Stimulated activated CD8-positive, alpha-beta memory T cell treated with anti-CD3 and anti-CD28 coated beads, Interleukin-2, amount 100 ng/mL, for 1 hour (primary cell): ENCODE measurements at places on chromosomes 11 and 22.

DNA sequence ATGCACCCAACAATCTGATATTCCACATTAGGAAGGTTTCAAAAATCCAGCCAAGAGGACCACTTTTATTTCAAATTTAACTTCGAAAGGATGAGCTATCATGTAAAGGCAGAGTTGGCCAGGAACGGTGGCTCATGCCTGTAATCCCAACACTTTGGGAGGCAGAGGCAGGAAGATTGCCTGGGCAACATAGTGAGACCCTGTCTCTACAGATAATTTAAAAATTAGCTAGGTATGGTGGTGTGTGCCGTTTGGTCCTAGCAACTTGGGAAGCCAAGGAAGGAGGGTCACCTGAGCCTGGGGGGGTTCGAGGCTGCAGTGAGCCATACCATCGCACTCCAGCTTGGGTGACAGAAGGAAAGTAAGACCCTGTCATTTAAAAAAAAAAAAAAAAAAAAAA, 96.7 kb downstream of the CADM1 start:
- no peak for DNase-seq

DNA sequence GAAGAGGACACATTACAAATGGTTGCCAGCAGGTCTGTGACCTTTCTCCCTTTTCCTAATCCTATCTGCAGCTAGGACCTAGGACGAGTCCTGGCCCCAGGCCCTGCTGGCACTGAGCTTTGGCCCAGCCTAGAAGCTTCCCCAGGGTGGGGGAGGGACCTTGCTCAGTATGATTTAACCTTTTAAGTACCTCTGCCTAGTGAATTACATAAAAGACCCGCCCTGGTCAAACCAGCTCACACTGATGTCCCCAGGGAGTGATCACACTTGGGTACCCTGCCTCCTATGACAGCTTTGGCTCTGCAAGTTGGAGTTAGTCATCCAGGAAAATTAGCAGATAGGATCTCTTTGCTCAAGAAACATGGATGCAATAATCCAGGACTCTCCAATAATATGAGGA, 21.9 kb downstream of the ASCC2 start:
- no peak for DNase-seq

GRCh38 chr11:8772571-8773519, 90.3 kb downstream of the RPL27A start:
- DNase-seq: no peak

DNA sequence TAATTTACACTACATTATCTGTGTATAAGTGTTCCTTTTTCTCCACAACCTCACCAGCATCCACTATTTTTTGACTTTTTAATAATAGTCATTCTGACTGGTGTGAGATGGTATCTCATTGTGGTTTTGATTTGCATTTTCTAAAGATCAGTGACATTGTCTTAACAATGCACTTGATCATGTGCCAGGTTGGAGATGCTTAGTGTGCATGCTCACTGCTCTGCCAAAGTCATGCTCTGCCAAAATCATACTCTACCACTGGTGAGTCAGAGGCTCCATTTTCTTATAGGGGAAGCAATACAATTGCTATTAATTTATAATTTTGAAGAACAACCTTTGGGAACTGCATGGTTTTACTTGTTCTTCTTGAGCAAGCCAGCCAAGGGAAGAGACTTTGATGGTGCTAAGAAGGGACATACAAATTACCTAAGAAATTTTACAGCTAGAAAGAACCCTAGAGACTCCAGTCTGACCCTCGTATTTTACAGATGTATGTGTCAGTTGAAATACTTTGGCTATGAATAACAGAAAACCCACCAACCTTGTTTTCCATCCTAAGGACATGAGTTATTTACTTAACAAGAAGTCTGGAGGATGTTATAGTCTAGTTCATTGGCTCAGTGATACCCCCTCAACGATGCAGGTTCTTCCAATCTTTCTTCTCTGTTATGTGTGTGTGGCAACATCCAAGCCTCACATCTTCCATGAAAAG, 368.9 kb downstream of the DDX10 start:
- DNase-seq: no peak

DNA sequence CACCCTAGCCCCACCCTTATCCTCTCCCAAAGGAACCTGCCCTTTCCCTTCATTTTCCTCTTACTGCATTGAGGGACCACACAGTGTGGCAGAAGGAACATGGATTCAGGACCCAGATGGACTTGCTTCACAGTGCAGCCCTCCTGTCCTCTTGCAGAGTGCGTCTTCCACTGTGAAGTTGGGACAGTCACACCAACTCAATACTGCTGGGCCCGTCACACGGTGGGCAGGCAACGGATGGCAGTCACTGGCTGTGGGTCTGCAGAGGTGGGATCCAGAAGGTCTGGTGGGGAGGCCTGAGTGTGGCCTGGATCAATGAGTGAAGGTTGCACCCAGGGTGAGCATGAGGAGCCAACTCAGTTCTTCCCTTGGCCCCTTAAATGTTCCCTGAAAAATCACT, 129.9 kb upstream of the B3GAT1 start:
- DNase-seq: no peak

GRCh38 chr11:66782726-66783125, 53.7 kb upstream of the SPTBN2 start:
- no peak for DNase-seq

DNA sequence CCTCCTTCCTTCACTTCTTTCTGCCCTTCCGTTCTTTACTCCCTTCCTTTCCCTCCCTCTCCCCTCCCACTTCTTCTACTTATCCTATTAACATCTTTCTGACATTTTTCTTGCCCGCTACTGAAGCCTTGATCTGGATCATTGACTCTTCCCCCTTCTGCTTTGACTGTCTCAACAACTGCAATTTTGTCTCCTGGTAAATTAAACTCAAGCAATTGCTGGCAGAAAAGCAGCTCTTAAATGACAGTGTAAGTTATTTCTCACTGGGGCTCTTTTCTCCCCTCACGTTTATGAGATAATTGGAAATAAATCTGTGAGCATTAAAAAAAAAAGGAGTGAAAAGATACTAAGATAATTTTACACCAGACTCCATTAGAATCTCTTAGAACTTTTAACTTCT, 120.0 kb downstream of the SLC17A6 start:
- DNase-seq: no peak

DNA sequence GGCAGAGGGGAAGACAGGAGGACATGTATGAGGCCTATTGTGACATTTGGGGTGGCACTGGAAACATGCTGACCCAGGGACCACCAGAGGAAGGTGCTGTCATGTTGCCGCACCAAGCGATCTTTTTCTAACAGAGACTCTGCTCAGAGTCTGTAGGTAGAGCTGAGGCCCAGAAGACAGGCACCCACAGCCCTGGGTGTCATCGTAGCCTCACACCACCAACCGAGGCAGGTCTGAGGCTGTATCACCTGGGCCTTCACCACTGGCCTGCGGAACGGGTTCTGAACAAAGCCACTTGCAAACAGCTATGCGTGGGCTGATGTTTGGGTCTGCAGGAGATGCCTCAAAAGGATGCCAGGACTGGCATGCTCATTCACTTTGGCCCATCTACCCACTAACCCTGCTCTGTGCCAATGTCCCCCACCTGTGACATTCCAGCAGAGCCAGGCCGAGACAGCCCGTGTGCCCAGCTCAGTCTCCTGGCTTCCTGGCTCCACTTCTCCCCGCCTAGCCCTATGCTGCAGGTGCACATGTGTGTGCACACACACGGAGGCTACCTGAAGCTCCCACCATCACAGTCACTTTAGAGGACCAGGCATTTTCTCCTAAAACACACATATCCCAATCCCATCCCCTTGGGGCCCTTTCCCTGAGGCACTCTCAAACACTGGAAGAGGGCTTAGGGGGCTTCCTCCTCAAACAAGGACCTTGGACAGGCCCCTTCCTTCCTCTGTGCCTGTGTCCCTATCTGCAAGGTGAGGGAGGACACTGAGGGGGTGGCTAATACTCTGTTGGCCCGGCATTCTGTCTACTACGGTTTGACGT, 3.6 kb downstream of the TRIM29 start:
- no peak for DNase-seq

DNA sequence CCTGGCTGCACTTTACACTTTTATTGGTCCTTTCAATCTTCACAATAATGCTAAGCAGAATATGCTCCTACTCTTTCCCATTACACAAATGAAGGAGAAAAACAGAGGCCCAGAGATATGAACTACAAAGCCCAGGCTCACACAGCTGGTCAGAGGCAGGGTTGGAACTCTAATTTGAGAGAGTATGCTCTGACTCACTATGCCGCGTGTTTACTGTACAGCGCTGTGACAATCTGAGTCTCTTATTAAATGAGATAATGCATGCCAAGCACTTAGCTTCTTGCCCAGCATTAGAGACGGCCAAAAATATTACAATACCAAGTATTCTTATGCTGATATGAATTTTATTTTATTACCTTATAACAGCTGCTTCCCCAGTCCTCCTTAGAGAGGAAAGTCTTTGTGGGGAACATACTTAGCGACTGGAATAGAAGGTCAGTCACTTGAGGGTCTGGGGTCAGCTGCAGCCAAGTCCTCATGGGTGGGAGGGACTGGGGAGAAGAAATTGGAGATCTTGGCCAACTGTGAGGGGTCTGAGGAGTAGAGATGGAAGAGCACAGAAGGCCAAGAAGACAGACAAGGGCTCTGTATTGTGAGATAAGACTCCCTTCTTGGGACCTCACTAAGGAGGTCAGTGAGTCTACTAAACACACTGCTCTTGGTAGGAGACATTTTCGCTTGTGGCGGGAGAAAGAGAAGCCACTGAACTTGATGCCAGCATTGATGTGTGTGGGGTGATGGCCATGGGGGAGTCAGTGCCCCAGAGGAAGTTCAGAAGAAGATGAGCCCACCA, 150.8 kb upstream of the TIMP3 start:
- DNase-seq: no peak

DNA sequence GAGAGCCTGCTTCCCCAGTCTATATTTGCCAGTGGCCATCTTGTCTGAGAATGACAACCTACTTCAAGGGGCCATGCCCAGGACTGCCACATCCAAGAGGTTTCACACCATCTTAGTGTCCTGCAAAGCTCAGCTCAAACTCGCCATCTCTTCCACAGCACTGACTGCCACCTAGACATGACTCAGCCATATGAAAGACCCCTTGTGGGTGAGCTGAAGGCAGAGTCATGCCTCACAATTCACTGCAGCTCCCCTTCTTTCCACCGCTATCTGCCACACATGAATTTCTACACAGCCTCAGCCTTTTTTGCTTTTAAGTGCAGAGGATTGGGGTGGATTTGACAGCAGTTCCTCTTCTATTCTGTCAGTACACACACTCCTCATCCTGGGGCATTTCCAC, 127.5 kb downstream of the GALNT18 start:
- DNase-seq: no peak

GRCh38 chr11:10604798-10605197, 36.3 kb upstream of the LYVE1 start:
- DNase-seq: no peak

- DNase-seq: no peak
These were observed 26.7 kb downstream of the UPB1 start for GRCh38 chr22:24521791-24522245.

DNA sequence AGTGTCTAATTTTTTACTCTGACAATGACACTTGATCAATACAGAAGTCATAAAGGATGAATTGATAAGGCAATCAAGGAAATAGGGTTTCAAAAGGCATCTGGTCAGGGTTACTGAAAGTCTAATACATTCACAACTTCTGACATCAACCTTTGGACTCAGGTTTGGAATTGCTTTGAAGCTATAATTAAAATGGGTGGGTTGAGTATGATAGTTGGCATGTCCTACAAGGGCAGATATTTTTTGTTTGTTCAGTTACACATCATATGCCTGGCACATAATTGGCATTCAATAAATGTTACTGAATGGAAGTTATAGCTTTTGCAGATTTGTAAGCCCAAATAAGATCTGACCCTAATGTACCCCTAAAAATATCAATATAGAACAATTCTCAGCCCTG, 7.3 kb upstream of the FUT4 start:
- no peak for DNase-seq

GRCh38 chr11:73106347-73106746, 35.8 kb downstream of the FCHSD2 start:
- no peak for DNase-seq

DNA sequence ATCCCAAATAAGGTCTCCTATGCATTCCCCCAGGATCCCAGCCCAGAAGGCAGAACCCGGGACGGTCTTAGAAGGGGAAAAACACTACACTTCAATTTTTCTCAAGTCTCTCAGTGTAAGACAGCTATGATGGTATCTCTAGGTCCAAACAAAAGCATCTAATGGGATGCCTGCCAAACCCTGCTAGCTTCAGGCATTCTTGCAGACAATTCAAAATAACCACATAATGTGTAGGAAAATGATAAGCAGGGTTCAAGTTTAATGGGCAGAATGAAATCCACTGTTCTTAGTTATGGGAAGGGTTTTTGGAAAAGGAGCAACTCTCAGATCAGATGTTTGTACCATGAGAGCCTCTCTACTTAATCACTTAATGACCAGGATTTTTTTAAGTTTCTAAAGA, 119.8 kb upstream of the ANO1 start:
- no peak for DNase-seq

- no peak for DNase-seq
These were observed 34.4 kb upstream of the ZBED5 start for GRCh38 chr11:10892250-10892649.

DNA sequence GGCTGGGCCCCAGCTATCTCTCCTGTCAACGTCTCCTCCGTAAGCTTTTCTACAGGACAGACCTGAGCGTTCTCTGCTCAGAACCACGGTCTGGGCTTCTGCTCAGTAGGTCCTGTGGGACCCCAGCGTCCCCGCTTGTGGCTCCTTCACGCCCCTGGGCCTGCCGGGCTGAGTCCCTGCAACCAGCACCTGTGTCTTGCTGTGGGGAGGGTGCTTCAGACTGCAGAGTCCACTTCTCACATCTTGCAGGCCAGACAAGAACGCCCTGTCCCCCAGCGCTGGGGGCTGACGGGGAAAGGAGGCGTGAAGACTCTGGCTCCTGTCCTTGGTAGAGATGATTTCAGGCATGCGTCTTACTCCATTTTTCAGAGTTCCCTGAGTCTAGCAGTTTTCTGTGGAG, 1480.8 kb downstream of the BRD1 start:
- DNase-seq: no peak

- DNase-seq: no peak
These were observed at the start of gene TSPAN18 for GRCh38 chr11:44726283-44727113. Gene TSPAN18 (plus strand): TSS chr11:44726962. CDS start chr11:44906417, 179,455 bp downstream.

- no peak for DNase-seq
These were observed 68.2 kb upstream of the ISX start for GRCh38 chr22:34997633-34998299.

DNA sequence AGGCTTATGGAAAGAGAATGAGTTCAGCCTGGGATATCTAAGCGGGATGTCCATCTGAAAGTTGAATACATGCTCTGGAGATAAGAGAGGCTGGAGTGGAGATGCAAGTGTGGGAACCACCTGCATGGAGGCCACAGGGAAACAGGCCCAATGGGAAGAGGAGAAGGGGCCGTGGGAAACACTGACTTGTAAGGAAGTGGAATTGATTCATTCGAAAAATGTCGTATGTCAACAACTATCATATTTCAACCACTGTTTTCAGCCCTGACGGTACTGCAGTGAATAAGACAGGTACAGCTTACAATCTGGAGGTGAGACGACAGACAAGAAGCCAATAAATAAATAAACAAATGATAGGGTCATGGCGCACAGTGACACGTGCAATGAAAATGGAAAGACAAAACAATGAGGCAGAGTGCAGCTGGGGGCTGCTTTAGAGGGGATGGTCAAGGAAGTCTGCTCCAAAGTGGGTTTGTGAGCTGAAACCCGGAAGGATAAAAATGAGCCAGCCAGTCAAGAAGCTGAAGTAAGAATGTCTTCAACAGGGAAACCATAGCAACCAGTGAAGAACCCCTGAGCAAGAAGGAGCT, 35.9 kb downstream of the EFCAB6 start:
- DNase-seq: no peak
